EH (cell line): ENCODE measurements at places on chromosomes 5 and 9.

GRCh38 chr9:477193-477592 lies 262.5 kb downstream of the DOCK8 start:
- no peak for DNase-seq

DNA sequence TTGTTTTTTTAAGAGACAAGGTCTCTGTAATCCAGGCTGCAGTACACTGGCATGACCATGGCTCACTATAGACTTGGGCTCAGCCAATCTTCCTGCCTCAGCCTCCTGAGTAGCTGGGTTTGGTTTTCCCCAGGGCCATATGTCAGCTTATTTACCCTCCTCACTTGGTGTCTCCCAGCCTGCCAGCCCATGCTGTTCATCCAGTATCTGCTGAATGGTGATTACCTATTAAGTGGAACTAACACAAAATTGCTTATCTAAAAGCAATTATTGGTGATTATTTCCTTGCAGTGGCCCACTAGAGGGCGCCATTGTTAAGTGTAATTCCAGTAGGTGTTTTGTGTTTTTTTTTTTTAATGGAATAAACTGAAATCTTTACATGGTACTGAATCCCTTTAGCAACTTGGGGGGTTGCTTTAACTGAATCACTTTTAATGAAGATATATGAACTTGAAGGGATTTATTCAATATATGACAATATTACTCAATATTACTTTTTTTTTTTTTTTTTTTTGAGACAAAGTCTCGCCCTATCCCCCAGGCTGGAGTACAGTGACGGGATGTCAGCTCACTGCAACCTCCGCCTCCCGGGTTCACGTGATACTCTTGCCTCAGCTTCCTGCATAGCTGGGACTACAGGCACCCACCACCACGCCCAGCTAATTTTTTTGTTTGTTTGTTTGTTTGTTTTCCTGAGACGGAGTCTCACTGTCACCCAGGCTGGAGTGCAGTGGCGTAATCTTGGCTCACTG lies 13.8 kb downstream of the EXOSC2 start:
- DNase-seq = peak; percentile 71

DNA sequence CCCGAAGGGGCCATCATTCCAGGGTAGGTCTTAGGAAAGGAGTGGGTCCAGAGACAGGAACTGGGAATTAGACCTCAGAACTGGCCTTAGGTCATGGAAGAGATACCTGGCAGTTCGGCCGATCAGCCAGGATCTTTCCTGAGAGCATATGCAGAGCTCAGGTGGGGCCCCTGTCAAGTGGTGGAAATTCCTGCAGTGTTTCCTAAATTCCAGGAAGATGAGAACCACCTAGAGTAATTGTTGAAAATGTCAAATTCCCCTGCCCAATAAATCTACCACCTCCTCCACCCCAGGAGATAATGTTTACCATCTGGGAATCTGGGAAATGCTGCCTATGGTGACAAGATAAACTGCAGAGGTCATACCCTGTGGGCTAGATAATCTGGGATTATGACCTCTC lies 14.6 kb downstream of the TMEM171 start:
- peak; percentile 6 for DNase-seq

DNA sequence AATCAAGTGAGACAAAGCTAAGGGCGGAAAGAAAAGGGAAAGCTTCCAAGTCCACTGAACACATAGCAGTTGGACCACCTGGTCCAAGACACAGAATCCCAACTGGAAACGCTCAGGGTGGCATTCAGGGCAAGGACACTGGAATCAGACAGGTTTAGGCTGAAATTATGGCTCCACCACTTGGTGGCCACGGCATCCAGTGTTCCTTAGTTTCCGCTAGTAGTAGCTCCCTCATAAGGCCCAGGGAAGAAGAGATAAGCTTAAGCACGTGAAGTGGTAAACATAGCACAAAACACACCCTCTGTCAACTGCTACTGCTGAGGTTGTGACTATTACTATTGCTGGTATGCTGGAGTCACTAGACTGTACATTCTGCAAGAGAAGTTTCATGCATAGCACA lies 209.4 kb downstream of the GLIS3 start:
- DNase-seq = no peak

- no peak for DNase-seq
Measured at GRCh38 chr5:58477760-58478376, 13.4 kb upstream of the GAPT start.

- DNase-seq = peak; percentile 52
Measured at GRCh38 chr5:167678481-167678880, 613.0 kb upstream of the WWC1 start.

- DNase-seq = peak; percentile 66
Measured at GRCh38 chr9:77440057-77440456, 208.1 kb downstream of the GNA14 start.

DNA sequence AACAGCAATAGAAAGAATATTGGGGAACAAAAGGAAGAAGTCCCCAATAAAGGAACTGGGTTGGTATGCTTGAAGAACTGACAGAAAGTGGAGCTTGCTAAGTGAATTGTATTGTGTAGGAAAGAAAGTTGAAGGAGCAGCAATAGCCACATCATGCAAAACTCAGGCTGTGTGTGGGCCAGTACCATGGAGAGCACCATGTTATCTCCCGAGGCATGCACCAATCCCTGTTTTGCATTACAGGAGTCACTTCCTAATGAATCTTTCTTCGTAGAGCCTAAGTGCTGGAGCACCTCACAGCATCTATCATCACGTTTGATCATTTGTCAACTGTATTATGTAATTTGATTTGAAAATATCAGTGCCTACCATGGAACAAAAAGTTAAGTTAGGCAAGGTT lies 137.7 kb upstream of the NMUR2 start:
- peak; percentile 11 for DNase-seq

- no peak for DNase-seq
Measured at GRCh38 chr5:55538661-55539060, 3.9 kb upstream of the PLPP1 start.

- DNase-seq = no peak
Measured at GRCh38 chr5:27093279-27093678, 54.9 kb upstream of the CDH9 start.

GRCh38 chr5:175494264-175495183 lies 16.2 kb downstream of the SFXN1 start:
- peak; percentile 52 for DNase-seq

DNA sequence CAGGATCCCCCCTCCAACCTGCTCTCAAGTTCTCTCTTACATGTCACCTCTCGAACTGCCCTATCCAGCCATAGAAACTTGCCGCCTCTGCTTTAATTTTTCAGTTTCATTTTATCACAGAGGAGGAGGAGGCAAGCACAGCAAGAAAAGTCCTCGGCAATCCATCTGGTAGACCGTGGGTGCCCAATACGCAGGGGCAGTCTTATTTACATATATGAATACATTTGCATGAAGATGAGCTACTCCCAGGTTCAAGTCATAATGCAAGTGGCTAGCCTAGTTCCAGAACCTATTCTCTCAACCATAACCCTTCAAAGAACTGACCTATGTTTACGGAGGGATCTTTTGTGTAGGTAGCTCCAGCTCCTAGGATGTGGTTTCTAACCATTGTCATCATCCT lies 223.2 kb upstream of the PANK3 start:
- no peak for DNase-seq

DNA sequence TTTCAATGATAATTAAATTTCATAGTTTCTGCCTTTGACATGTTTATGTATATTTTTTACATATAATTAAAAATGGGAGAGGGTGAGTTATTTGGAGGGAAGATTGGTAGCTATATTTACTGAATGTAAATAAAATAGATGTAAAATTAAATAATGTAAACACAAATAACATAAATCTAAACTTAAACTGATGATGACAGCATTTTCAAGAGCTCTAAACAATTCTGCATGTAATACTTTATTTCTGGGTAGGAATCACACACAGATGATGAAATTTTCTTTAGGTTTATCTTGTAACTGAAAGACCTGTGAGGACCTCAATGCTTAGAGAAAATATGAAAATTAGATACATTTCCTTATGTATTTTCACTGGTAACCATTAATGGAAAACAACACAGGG lies 42.2 kb upstream of the RIOK2 start:
- DNase-seq = no peak

- no peak for DNase-seq
Measured at GRCh38 chr9:89862316-89862715, 257.5 kb downstream of the GADD45G start.

DNA sequence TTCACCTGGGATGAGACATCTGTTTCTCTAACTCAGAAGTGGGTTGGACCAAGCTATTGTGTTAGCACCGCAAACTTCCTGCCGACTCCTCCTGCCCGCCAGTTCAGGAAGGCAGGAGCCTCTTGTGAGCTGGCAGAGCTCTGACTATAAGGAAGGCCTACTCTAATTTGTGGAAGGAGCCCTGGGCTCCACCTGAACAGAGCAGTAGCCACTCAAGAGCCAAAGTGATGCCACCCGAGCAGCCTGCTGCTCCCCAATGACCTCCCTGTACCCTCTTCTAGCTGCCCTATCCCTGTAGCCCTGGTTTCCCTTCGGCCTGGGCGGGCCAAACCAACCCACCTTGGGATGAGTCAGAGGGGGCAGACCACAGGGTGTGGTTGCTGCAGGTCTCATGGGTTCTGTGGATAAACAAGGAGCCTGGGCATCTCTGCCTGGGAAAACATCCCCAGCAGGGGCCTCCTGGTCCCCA lies 81.6 kb downstream of the PSD2 start:
- no peak for DNase-seq

- no peak for DNase-seq
Measured at GRCh38 chr9:1490341-1491232, 440.4 kb downstream of the DMRT2 start.

- DNase-seq = peak; percentile 78
Measured at GRCh38 chr9:76912636-76913275, 6.8 kb upstream of the PRUNE2 start.
